ENCODE measurements at places on chromosomes 4 and X.

GRCh38 chr4:16866974-16867373 is 31.5 kb downstream of the LDB2 start:
- no peak for DNase-seq

- DNase-seq, result no peak
Observed at GRCh38 chr4:24417206-24417605, 167.1 kb downstream of the DHX15 start.

GRCh38 chr4:76688619-76689144 is 209.3 kb downstream of the SOWAHB start:
- no peak for DNase-seq

DNA sequence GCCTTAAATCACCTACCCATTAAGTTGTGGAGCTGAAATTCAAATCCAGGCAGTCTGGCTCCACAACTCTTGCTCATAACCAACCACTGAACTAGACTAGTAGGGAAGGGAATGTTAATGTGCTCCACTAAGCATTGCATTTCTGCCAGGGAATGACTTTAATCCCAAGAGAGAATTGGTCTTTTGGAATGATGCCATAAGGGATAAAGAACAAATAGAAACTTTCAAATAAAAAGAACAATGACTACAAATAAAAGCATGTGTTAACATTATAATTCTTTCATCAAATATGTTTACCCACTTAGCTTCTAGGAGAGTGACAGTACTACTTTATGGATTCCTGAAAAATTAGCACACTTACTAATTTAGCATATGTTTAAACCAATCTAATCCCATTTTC is 905.9 kb downstream of the CENPC start:
- no peak for DNase-seq

GRCh38 chrX:51766546-51766945 is 23.3 kb downstream of the GSPT2 start:
- no peak for DNase-seq

GRCh38 chr4:186570193-186570996 is 15.0 kb upstream of the MTNR1A start:
- peak; percentile 47 for DNase-seq

DNA sequence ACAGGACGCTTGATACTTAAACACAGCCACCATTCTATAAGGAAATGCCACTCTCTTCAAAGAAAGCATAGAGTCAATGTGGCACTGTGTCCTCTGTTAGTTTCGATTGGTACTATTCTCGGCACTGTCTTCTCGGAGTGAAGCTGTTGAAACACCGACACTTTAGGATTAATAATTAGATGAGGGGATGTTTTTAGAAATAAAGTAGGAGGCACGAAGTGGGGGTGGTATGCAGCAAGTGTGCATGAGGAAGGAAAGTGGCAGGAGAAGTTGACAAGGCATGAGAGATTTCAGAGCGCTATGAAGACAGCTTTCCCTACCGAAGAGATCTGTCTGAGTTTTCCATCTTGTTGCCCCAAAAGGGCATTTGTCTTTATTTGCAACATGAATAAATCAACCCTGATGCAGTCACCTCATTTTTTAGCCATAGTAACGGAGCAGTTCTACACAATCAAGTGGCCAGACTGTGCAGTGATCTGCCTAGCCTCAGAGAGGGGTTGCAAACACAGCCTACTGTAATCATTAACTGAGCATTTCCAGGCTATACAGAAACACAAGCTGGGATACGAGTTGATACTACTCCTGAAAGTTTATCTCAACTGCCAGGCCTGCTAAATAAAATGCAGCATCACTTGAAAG is 8.3 kb downstream of the GPRIN3 start:
- no peak for DNase-seq

DNA sequence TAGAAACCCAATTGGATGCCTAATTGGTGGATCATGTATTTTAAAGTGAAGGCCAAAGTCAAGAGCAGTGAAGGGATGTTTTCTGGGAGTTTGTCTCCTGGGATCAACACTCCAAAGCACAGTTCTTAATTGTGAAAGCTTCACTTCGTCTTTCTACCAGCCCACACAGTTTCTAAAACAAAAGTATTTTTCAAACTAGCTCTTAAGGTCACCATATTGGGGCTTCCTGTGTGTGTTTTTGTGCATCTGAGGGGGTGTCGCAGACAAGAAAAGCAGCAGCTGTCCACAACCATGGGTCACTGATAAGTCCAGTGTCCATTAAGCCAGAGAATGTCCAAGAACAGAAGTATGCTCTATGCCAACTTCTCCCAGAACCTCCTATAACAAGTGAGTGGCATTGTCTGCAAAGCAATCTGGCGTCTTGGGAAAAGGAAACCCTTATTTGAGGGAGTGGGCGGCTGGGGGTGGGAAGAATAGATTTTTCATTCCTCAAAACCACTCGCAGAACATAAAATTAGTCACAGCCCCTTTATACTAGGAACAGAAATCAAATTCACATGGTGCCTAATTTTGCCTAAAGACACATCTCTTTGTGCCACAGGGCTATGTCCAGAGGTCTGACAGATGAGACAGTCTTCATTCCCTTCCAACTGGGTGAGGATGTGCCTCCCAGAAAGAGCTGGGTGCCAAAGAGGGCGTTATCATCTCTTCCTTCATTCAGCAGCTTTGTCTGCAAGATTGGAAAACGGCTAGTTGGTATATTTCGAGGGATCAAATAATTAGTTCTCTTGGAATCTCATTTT is 610.4 kb downstream of the BCOR start:
- no peak for DNase-seq

DNA sequence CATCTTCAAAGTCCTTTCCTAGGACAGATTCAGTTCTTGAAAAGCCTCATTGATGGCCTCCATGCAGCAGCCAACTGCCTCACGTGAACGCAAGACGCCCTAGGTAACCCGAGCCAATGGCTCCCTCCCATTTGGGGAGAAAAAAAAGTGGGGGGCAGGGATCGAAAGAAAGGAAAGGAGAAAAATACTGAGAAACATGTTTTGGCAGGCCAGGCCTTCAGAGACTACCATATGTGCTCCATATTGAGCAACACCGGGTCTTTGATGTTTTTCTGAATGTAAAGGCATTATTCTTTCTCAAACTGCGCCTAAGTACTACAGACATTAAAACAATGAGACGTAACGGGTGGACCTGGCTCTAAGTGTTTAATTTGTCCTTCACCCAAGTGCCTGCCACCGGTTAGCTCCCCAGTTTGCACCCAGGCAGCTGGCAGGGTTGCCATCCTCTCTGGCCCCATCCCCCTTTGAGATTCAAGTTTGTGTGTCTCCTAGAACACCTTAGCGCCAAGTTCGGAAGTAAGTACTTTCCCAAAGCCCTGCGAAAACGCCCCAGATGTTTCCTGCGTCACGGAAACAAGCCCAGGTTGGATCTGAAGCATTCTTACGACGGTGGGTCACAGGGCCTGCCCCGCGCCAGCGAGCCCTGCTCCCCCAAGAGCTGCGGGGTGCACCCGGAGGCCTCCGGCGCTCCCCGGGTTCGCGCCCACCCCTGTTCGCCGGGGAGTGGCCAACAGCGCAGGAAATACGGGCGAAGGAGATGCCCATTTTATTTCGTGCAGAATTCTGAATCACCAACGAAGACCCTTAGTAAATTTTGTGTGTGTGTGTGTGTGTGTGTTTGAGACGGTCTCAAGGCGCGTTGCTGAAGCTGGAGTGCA is 30.1 kb downstream of the HAND2 start:
- no peak for DNase-seq

GRCh38 chr4:174989791-174990190 is 71.6 kb downstream of the ADAM29 start:
- no peak for DNase-seq

GRCh38 chr4:73943555-73943954 is 38.3 kb downstream of the PF4 start:
- no peak for DNase-seq

GRCh38 chr4:27055221-27055760 is 194.7 kb downstream of the STIM2 start:
- no peak for DNase-seq

DNA sequence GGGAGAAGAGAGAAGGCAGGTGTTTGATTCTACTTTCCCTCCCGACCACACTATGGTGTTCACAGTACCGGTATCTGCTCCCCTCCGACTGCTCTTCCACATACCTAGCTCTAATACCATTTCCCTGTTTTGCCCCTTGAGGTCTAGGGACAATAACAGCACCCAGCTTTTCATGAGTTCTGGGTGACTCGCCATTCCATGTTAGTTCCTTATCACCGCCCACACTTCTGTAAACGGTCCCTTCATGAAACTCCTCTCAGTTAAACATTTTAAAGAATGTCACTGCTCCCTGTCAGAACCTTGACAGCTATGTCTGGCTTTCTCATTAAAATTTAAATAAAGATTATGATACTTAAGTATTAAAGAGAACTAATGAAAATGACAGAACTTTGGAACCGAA is 136.7 kb downstream of the ADAMTS3 start:
- no peak for DNase-seq

- DNase-seq, result no peak
Observed at GRCh38 chr4:162891788-162892707, 274.6 kb downstream of the NAF1 start.

DNA sequence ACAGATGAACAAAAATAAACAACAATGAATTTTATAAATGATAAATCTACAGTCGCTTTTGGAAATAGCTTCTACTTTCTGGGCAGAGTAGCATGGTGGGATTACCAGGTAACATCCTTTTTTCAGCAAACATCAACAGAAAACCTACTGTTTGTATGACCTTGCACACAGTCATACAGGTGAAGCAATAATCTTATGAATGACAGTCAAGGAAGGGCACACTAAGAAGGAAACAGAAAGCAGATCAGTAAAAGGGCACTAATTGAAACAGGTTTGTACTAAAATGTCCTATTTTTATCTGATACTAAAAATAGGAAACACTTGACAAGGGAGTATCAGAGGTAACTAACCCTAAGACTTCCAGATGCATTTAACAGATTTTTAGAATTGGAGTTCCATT is 108.9 kb downstream of the DLG3 start:
- DNase-seq, result no peak

DNA sequence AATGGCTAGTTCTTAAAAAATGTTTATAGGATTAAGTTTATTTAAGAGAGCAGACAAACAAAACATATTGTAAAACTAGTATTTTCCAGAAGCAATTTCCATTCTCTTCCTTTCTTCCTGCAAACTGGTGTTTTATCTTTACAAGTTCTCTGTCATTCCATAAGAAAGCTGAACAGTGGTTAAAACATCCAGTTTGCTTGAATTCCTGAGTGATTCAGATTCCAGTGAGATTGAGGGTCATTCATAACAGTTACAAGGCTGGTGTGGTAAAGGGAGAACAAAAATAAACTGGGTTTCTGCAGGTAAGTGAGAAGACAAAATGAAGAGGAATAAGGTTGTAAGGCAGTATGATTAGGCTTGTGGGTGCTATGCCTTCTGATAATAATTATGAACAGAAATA is 544.8 kb upstream of the DIPK2B start:
- DNase-seq, result no peak

- no peak for DNase-seq
Observed at GRCh38 chr4:95209927-95210326, 338.8 kb downstream of the UNC5C start.

DNA sequence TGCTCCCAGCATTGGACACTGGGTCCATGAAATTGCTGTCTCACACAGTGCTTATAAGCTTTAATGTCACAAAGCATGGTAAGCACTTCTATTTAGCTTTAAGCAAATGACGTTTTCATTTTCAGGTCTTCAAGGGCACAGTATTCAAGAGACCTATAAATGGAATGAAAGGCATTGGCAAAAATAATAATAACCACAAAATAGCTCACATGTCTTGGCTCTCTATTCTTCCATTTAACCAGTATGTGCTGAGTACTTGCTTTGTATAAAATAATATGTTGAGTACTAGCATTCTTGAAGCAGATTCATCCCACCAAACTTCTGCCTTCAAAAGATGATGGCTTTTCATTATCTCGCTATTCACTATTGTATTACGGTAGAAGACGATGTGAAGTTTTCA is 203.0 kb downstream of the ADAMTS3 start:
- DNase-seq, result no peak

DNA sequence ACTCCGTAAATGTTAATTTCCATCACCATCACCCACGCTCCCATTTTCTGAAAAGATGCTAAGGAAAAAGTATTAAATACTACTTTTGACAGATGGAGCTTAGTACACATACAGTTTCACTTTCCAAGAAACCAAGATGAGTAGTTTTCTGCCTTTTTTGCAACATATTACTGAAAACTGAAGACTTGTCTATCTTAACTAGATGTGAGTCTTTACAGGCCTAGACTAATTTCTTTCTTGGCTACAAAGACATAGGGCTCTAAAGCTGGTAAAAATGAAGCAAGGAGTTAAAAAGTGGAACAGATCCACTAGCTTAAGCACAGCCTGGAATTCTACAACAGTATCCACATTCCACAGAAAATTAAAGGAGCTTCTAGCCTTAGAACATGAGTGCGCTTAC is 68.2 kb downstream of the ATP11C start:
- no peak for DNase-seq

GRCh38 chr4:115749404-115749803 is 636.0 kb upstream of the NDST4 start:
- DNase-seq, result no peak

GRCh38 chr4:72900952-72901351 is 168.6 kb downstream of the COX18 start:
- DNase-seq, result no peak

DNA sequence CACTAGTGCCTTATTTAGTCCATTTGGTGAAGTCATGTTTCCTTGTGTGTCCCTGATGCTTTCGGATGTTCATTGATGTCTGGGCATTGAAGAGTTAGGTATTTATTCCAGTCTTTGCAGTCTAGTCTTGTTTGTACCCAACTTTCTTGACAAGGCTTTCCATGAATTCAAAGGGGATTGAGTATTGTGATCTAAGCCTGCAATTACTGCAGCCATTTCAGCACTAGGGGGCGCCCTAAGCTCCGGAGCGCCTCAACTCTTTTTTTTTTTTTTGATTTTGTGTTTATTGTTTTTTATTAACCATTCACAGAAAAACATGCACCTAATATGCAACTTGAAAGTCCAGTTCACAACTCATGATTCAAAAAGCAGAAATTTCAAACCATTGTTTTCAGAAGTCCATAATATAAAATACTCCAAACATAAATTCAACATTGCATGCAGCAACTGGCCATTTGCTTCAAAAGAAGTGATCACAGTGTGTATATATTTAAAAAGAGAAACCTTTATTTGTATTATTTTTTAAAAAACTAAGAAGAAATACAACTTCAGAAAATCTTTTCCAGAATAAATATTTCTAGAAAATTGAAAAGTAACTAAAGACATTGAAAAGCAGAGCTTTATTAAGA is 59.2 kb downstream of the PTPN13 start:
- DNase-seq, result no peak

DNA sequence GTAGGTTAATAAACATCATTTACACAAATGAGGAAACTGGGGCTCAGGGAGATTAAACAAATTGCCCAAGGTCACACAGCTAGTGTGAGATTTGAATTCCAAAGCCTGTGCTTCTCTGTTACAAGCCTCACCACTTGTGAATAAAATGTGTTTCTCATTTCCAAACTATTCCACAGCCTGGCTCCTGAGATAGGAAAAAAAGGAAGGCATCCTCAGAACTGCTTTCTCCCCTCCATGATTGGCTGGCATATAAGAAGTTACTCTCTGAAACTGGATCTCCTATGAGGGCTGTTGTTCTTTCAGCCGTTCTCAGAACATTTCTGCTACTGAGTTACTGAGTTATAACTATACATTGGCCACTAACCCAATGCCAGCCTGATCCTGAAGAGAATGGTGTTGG is 237.9 kb downstream of the MAML3 start:
- DNase-seq, result no peak

- DNase-seq, result no peak
Observed at GRCh38 chr4:168647646-168648375, 151.0 kb downstream of the PALLD start.

All from pancreas (tissue), 10 donors.